Spleen (tissue), 13 donors: ENCODE measurements at places on chromosomes 2 and 18.

- H3K4me3 ChIP-seq: no peak overlapping the region
- H3K36me3 ChIP-seq: no peaks in the 10 kb centered on the region
- peaks cover 2% of the 10 kb centered on the region for H3K27me3 ChIP-seq
- DNase-seq: no peak
- H3K27ac ChIP-seq: no peak overlapping the region
Observed at GRCh38 chr2:9030841-9031240, 27.4 kb upstream of the MBOAT2 start.

- H3K27me3 ChIP-seq: peaks cover 77% of the 10 kb centered on the region
- H3K4me1 ChIP-seq: peaks cover 73% of the 10 kb centered on the region
- DNase-seq: no peak
- H3K36me3 ChIP-seq: no peaks in the 10 kb centered on the region
- no peak overlapping the region for H3K4me3 ChIP-seq
- no peak overlapping the region for H3K27ac ChIP-seq
Observed at GRCh38 chr2:199460846-199461710, 3.3 kb upstream of the SATB2 start.

- H3K4me1 ChIP-seq: no peaks in the 10 kb centered on the region
- no peaks in the 10 kb centered on the region for H3K27me3 ChIP-seq
- H3K27ac ChIP-seq: no peak overlapping the region
Observed at GRCh38 chr18:79476918-79477571, 81.3 kb downstream of the NFATC1 start.

DNA sequence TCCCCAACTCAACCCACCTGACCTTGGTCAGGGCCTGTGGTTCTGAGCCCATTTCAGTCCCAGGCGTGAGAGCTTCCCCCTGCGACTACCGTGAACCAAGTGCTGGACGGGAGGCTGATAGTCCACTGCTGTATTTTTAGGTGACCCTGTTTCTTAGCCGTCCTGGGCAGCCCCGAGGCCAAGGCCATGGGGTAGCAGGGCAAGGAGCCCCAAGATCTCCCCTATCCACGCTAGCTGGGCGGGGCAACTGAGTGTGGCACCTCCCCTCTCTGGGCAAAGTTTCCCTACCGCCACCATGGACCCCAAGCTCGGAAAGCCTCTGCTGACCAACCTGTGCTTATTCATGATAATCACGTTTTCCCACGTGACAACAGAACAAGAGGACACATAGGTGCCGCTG lies 583 bp upstream of the KLHL30 start:
- H3K4me3 ChIP-seq: no peak overlapping the region
- DNase-seq: no peak
- no peaks in the 10 kb centered on the region for H3K36me3 ChIP-seq
- H3K27me3 ChIP-seq: peaks cover 7% of the 10 kb centered on the region

- no peak overlapping the region for H3K4me3 ChIP-seq
- no peaks in the 10 kb centered on the region for H3K4me1 ChIP-seq
- no peaks in the 10 kb centered on the region for H3K27me3 ChIP-seq
Observed at GRCh38 chr2:98551316-98551715, 57.0 kb downstream of the COA5 start.
